Renal cortex interstitium (tissue), 15 donors: ENCODE measurements at places on chromosomes 3 and 15. TPM values are rescaled to one million over a fixed set of nuclear protein-coding genes. Genes with fewer than 3 reads are reported as not detected.

GRCh38 chr15:34812369-34812768, 17.0 kb upstream of the ACTC1 start:
- no peak for DNase-seq

GRCh38 chr3:68931406-68932149, 769 bp downstream of the TAFA4 start:
- DNase-seq = no peak

DNA sequence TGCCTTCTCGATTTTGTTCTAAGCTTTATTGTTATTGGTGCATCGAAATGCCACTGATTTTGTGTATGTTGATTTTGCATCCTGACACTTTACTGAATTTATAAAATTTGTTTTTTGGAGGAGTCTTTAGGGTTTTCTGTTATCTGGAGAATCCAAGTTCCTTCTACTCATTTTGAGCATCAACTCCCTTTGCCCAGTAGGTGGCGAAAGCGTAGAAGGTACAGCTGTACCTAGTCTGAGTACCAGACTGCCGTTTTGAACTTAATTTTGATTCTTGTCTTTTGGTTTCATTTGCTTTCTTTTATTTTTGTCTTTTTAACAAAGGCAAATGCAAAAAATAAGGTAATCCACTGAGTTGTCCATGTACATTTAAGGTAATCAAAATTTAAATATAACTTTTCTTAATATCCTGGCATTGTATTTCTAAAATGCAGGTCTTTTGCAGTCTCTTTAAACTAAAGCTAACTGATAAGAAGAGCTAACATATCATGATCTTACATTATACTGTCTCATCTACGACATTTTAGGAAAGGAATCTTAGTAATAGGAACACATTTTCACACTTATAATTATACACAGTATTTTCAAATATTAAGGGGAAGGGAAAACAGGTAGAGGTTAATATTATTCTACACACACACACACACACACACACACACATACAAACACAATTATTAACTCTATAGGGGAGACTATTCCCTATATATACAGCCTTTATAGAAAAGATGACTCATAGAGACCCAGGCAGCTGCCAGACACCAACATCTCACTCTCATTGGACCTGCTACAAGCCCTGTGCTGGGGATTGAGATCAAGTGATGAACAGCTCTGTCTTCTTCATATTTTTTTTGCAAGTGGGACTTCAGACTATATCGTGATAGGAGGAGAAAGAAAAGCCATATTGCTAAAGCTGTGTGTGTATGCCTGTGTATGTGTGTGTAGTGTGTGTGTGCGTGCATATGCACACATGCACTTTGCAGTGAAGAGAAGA, 71.8 kb downstream of the SYNPR start:
- DNase-seq = peak; percentile 28

- no peak for DNase-seq
Observed at GRCh38 chr3:148494451-148494850, 203.3 kb upstream of the AGTR1 start.

- no peak for DNase-seq
Observed at GRCh38 chr3:45497963-45498362, 96.6 kb upstream of the LIMD1 start.

The CRYGS gene
- 4.9 TPM for polyA plus RNA-seq

DNA sequence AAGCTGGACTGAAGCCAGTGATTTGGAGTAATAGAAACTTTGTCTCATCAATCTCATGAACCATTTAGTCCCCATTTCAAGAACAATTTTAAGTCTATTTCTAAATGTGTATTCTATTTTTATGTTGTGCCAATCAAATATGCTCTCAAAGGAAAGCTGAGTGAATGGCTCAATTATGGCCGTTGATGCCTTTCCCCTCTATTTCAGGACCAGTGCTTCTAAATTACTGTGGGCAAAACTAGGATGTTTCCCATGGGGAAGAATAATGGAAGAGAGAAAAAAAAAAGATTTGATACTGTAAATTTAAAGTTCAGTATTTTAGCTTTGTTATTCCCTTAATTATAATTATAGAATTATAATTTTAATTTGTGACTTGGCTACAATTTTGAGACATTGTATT, 110.1 kb downstream of the CADM2 start:
- DNase-seq = no peak

The RARB gene
- 56.0 TPM for polyA plus RNA-seq

DNA sequence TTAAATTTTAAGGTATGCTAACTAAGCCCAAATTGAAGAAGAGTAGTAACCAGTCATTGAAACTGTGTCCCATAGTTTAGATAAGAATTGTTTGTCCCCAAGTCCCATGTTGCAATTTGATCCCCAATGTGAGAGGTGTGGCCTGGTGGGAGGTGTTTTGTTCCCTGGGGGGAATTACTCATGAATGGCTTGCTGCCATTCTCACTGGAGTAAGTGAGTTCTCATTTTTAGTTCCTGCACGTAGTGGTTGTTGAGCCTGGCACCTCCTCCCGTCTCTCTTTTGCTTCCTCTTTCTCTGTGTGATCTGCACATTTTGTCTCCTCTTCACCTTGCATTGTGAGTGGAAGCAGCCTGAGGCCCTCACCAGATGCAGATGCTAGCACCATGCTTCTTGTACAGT, 1271.0 kb downstream of the NSUN3 start:
- no peak for DNase-seq

DNA sequence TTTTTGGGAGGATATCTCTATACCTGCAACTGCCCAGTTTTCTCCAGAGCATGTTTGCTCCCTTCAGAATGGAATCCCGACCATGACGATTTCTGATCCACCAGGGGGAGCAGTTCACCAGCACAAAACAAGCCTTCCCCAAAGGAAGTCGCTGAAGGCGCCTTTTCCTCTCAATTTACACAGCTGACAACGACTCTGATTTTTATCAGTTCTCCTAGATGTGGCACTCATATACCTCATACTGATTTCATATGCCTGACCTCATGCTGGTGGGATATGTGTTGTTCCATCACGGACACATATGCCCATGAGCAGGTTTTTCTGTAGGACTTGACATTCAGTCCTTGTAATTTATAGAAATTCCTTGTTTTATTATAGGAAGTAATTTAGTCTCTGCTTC, 1028.2 kb downstream of the MCTP2 start:
- DNase-seq = peak; percentile 85

GRCh38 chr3:44058022-44058867, 183.4 kb upstream of the TOPAZ1 start:
- DNase-seq = no peak

The RBPMS2 gene
- polyA plus RNA-seq = 13.5 TPM

The RARRES1 gene
- 24.2 TPM for polyA plus RNA-seq

The TGFBR2 gene
- polyA plus RNA-seq = 96.9 TPM

GRCh38 chr15:94579286-94579685, 347.9 kb downstream of the MCTP2 start:
- no peak for DNase-seq

The TASOR gene
- 87.4 TPM for polyA plus RNA-seq

DNA sequence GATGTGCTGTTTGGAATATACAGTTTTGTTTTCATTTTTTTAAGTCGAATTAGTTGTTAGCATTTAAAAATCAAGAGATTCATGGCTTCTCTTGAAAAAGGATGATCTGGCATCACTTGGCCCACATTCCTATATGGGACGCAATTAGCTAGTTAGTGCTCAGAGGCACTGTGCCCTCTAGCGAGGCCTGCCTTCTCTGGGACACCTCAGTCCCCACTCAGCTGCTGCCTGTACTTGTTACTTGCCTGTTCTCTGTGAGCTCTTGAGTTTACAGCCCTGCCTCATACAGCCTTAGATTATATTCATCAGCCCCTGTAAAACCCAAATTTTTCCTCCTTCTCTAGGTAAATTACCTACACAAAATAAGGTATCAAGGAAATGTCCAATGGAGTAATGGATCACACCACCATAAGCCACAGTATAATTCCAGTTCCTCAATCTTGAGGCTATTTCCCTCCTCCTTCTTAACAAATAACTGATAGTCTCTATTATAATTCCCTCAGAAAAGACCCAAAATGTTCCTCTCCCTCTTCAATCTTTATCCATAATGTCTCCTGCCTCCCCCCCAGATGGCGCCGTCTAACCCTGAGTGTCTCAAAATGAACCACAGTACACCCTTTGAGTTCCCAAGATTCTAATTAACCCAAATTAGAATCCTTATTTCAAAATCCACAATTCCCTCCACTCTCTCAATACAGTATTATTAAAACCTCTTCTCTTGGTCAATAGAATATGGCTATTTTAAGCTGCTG, 2.7 kb downstream of the ZMAT3 start:
- DNase-seq = no peak

The GOLGA8S gene
- 2.1 TPM for polyA plus RNA-seq

DNA sequence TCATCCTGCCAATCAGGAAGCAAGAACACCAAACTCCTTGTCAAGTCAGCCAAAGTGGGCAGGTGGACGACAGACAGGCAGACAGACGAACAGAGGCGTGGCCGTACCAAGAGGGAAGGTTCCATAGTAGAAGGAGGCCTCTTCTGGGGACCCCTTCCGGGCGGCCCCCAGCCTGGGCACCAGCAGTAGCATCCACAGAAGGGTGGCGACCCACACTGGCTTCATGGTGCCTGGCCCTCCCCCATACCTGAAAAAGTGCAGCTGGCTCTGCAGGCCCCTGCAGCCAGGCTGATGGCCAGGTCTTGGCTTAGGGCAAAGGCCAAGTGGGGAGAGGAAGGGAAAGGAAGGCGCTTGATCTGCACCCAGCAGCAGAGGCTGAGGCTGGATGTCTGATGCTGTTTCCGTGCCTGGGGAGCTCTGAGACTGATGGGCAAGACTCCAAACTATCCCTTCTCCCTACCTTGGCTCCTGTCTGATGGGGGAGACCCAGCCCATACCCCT, 607 bp downstream of the LCTL start:
- no peak for DNase-seq

DNA sequence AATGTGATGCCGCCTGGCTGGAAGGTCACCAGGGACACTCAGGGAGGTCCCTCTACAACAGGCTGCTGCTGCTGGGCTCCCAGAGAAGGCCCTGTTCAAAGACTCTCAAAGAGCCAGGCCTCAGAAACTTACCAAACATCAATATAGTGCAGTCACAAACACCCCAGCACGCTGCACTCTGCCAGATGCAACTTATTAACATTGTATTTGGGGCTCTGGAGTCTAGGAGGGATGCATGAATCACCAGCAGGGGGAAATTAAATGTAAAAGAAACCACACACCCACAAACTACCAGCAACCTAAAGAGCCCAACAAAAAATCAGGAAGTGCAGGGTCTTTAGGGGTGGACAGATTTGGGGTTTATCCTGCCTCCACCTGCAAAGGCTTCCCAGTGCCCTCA, 74.6 kb upstream of the SPATA12 start:
- DNase-seq = no peak

GRCh38 chr3:20984594-20985205, 766.3 kb downstream of the ZNF385D start:
- no peak for DNase-seq

DNA sequence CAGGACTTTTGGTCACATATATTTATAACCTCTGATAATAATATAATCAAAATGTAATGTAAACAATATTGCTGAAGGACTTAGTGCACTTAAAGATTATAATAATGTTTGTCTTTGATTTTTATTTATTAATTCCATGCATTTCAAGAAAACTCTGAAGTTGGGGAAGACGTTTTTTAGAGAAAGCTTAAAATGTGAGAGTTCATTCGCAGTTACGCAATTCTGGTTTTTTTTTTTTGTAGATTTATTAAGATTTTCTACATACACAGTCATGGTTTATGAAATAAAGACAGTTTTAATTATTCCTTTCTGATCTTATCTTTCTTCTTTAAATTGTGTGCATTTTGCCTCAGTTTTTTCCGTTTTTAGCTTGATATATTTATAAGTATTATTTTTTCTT, 204.7 kb downstream of the EPHA3 start:
- DNase-seq = no peak

GRCh38 chr3:73500321-73500720, 124.4 kb downstream of the PDZRN3 start:
- no peak for DNase-seq

The STXBP5L gene
- 0.15 TPM for polyA plus RNA-seq

The CDC25A gene
- polyA plus RNA-seq = 8.2 TPM

DNA sequence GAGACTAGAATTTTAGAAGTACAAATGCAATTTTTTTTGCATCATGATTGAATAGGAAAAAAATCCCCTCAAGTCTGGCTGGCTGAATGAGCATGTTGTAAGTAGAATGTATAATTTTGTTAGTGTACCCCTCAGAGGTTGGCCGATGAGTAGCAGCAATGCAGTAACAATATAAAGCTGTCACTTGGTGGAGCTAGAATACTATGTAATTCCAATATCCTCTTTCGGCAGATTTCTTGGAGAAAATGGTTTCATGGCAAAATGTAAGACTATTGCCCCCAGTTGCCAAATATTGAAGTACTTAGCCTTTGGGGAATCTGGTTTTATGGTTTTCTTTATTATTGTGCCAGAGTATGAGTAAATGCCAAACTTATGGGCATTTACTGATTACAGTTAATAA, 39.8 kb upstream of the SGO1 start:
- no peak for DNase-seq

GRCh38 chr3:48891606-48892005, 7.1 kb downstream of the SLC25A20 start:
- no peak for DNase-seq

DNA sequence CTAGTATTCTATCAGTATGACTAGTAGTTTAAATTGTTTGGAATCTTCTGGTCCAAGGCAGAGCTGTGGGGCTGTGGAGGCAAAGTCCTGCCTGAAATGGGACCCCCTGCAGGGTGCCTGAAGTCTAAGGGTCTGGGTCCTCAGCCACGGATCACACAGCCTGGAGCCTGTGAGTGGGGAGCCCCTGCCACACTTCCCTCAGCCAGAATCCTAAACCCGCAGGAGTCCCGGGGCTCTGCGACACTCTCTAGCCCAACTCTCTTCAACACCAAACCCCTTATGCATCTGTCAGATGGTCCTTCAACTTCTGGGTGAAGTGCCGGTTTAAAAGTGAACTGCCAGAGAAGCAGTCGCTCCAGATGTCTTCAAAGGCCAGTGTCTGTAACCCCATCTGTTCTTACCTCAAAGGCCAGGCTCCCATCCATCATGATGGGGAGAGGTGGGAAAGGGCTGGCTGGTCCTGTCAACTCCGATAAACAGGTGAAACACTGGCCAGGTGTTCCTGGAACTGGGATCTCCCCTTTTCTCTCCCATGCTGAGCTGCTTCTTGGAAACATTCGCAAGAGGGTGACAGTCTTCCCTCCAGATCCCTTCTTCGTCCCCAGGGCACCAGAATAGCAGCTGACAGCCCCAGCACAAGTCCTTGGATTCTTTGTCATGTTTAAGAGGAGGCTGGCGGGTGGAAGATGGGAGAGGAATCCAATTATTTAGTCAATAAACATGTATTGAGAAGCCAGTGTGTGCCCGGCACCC, 45.6 kb downstream of the CPN2 start:
- no peak for DNase-seq

The C2CD4A gene
- 0.57 TPM for polyA plus RNA-seq
